ENCODE measurements at places on chromosomes 2 and 18.

DNA sequence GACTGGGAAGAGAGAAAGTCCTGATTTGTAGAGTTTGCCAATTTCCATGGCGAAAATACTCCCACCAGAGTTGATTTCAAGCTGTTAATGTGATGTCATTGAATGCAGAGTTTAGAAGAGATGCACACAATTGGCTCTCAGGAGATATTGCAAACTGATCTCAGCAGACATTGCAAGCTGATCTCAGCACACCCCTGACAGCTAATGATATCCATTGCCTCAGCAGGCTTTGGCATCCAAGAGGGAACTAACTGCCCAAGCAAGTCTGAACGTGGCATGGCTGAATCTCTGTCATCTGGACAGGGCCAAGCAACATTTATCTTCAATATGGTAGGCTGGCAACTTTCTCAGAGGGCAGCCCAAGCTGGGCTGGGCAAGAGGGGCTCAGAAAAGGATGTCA, 78.4 kb upstream of the CYP1B1 start:
- no peak for DNase-seq

GRCh38 chr2:55530539-55531081, 11.1 kb downstream of the CFAP36 start:
- no peak for DNase-seq

DNA sequence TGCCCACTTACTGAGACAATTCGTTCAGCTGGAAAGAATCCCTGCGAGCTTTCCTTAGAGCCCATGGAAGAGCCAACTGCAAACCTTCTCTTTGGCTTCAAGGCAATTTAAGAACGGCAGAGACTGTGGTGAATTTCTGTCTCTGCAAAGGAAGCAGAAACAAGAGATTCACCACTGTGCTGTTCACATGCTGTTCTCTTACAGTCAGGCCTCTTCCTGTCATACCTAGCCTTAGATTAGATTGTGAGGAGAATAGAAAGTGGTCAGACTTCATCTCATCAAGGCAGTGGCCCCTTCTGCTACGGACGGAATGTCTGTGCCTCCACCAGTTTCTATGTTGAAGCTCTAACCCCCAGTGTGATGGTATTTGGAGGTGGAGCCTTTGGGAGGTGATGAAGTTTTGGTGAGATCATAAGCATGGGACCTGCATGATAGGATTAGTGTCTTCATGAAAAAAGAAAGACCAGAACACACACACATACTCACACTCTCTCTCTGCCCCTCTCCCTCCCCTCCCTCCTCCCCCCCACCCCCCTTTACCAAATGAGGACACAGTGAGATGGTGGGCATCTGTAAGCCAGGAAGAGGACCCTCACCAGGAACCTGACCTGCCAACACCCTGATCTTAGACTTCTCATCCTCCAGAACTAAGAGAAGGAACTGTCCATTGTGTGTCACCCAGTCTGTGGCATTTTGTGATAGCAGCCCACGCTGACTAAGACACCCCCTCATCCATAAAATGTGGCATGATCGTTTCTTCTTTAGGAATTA, 45.6 kb upstream of the NRP2 start:
- DNase-seq: no peak

GRCh38 chr2:86510436-86510933, 52.8 kb downstream of the CHMP3 start:
- no peak for DNase-seq

Data from CD4-positive, alpha-beta T cell treated with Interleukin-4 for 1 hour (primary cell).